Left cardiac atrium (tissue), 4 donors: ENCODE measurements at places on chromosomes 5 and 9.

- DNase-seq: no peak
Observed at GRCh38 chr9:75664597-75664996, 225.9 kb upstream of the PCSK5 start.

DNA sequence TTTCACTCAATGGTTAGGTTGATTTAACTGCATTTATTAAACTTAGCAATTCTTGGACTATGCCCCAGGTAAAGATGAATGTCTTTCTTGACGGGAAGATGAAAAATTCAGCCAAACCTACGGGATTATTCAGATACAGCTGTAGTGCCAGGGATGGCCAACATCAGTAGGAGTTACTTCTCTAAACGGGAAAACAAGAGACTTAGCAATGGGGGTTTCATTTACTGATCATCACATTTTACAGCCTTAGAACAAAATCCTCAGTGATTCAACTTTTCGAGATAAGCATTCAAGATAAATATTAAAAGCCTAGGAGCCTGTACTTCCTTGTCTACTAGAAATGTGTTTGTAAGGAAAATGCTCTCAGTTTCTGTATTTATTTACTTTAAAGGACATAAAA, 46.1 kb downstream of the S1PR3 start:
- DNase-seq: no peak

- DNase-seq: no peak
Observed at GRCh38 chr5:97276474-97277120, 93.5 kb upstream of the RIOK2 start.

GRCh38 chr5:91092859-91093783, 290.0 kb downstream of the ARRDC3 start:
- no peak for DNase-seq

GRCh38 chr5:100827481-100827889, 75.6 kb downstream of the ST8SIA4 start:
- DNase-seq: no peak

DNA sequence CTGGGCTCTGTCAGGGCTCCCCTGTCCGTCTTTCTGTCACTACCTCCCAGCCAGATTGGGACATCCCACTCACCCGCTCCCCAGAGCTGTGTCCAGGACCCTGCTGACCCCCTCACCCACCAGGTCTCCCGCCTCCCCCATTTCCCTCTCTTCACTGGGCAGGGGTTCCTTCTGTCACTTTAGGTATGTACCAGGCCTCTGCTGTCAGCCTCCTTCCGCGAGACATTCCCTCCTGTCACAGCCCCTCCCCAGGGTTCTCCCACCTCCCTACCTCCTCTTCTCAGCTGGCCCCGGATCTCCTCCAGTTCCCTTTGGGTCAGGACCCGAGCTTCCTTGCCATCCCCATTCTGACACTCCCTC, 488 bp downstream of the POLR1E start:
- no peak for DNase-seq

DNA sequence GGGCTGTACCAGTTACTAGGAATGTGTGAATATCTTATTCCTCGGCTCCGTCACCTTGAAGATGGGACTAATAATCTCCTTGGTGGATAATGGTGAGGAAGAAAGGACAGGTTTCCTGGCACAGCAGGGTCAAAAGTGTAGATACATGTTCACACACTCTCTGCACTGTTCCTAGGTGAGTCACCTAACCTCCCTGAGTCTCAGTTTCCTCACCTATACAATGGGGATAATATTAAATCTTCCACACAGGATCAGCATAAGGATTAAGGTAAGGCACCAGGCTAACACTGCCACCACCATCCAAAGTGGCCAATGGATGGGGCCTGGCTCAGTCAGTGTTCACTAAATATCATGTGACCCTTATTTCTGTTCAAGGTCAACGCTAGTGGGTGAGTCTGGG, 66.9 kb downstream of the PSMB7 start:
- no peak for DNase-seq

DNA sequence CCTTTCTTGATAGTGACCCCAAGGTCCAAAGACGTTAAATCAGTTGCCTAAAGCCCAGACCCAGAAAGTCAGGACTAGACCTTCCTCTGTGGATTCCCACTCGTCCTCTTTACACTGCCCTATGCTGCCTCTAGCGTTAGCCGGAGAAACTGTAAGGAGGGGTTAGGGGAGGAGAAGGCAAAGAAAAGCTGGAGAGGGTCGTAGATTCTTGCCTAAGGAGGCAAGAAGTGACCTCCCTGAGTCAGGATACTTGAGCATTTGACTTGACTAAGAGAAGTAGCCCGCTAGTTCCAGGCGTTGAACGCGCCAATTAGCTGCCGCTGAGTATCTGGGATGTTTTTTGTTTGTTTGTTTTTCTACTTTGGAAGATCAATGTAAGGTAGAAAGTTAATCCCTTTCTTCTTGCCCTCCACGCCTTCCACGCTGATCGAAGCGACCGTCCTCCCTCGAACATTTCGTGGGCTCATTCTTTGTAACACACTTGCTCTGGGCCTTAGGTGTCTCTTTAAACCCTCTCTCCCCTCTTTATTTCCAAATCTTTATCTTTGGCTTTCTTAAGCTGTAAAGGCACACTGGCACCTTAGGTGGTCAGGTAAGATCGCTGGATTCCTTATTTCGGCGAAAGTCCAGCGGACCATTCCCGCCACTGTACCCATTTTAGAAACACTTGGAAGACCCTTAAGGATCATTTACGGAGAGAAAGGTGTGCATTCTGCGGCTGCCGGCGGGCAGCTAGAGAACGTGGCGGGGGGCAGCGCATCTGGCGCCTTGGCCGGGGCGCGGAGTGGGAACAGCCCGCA, 5.1 kb upstream of the RGMB start:
- no peak for DNase-seq

GRCh38 chr5:146079695-146080373, 25.5 kb downstream of the PLAC8L1 start:
- DNase-seq: no peak

DNA sequence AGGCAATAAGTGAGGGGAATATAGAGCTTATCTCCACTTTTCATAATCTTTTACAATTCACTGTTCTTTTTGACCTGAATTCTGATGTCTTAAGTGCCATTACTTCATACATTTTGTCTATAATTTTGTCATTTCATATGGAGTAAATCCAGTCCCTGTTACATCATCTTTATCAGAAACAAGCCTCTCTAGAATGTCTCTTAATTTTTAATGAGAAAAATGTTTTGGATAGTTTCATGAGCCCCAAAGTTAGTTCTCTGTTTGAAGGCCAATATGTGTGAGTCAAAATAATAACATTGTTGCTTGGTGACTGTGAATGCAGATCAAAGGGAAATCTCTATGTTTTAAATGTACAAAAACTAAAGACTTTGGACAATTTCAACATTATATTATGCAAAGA, 329.6 kb upstream of the ARRDC3 start:
- DNase-seq: no peak

DNA sequence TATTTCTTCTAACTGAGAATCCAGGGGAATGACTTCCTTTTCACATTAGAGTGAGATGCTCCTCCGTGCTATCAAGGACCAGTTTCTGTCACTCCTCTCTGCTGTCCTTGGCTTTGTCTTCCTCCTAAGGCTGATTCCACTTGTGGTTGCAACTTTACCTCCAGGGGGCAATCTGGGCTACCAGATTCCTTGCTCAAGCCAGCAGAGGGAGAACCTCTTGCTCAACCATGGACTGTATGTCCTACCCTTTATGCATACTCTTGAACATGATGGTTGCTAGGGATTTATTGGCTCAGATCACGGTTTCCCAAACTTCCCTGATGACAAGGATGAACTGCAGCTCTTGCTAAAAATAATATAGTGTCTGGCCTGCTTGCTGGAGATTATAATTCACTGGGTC, 24.0 kb downstream of the NNT start:
- peak; percentile 30 for DNase-seq

GRCh38 chr5:177973066-177973635, 22.9 kb downstream of the PROP1 start:
- no peak for DNase-seq

DNA sequence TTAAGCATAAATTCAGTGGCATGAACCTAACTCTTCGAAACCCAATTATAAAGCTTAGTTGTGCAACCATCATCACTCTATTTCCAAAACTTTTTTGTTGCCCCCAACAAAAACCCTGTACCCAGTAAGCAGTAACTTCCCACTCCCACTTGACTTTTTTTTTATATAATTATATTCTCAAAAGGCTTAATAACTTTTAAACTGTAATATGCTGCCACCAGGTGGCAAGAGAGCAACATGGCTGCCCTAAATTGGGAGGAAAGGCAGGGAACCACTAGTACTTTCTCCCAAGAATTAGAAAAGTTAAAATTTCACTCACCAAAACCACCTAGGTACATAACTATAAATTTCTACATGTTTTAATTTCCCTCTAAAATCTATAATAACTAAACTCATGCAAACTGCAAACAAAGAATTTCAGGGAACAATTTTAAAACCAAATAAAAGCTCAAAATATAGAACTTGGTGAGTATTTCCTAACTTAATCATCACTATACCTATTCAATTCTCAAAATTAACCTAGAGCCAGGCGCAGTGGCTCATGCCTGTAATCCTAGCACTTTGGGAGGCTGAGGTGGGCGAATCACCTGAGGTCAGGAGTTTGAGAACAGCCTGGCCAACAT, 50.2 kb upstream of the RNF38 start:
- no peak for DNase-seq

DNA sequence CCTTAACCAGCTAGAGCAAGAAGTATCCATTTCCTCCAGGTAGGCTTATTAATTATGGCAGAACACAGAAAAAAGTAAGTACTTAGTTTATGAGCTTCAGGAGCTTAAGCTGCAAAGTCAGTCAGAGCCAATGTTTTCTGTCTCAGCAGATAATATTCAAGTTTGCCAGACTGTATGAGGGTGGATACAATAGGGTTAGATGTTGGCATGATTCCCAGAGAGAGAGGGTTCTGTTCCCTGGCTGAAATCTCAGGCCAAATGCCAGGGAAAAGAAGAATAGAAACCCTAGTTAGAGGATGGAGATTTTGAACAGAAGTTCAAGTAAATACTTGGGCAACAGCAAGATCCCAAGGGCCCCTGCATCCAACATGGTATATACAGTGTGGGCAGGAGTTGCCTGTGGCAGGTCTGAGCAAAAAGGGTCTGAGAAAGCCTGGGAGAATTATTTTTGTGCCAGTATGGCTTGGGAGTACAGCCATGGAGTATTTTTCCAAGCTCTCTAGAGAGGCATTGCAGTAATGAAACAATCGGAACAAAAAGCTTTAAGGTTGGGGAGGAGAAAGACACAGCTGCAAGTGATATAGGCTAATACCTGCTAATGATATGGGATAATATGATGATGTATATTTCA, 31.0 kb upstream of the ISOC1 start:
- DNase-seq: no peak

GRCh38 chr5:132238169-132238744, 10.6 kb upstream of the P4HA2 start:
- DNase-seq: peak; percentile 76

- peak; percentile 21 for DNase-seq
Observed at GRCh38 chr5:103624675-103625074, 62.1 kb upstream of the NUDT12 start.

DNA sequence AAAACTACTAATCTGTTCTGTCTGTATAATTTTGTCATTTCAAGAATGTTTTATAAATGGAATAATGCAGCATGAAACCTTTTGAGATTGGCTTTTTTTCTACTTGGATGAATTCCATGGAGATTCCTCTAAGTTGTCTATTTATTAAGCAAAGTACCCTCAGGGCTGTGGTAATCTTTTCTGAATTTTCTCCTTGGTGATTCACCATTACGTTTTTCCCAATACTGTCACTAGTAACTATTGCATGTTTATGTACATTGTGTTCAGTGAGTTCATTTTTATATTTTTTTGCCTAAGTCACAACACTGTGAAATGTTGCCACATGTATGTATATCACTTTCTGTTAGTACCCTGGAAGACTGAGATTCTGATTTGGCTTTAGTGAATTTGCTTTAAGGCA, 177.0 kb upstream of the GRIN3A start:
- DNase-seq: no peak

DNA sequence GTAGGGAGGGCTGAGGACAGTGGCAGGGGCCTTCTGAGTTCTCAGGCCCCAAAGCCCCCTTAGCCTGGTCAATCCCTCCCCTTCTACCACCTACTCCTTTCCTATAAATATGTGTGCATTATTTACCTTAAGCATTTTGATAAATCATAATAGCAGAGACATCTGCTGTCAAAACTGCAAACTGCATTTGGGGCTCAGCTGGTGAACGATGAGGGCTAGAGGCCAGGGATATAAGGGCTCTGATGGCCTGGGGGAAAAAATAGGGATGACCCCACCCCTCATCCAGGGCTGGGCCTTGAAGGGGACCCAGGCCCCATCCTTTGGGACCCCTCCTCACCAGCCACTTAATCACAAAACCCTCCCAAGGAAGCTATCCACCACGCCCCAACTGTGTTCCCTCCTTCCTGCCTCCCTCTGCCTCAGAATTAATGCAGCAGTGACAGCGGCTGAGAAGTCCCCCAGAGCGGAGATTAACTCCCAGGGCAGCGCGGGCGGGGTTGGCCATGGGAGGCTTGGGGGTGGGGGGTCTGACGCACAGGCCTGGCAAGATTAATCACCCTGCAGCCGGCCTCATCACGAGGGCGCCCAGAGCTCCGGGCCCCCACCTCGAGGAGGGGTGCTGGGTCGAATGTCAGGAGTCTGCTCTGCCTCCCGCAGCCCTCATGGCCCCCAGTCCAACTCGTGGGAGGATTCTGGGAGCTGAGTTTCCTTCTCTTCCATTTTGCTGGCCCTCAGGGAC, 42.1 kb downstream of the CXXC5 start:
- DNase-seq: peak; percentile 68

DNA sequence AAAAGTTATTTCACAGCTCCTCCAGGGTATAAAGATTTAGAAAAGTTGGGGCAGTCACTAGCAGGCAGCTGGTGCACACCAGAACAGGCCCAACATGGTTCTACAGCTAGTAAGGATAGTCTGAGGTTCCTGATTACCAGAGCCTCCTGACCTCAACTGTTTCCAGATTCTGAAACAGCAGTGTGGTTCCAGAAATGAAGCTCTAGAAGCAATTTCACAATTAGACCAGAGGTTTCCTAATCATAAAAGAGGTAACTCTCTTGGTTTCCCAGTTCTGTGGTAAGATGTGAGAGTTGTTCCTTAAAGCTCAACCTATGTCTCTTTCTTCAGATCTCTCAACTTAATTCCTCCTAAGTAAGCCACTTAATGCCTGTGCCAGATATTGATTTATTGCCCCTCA, 11.9 kb downstream of the AGTPBP1 start:
- no peak for DNase-seq

- no peak for DNase-seq
Observed at GRCh38 chr9:23606107-23606506, 219.9 kb downstream of the ELAVL2 start.

GRCh38 chr5:56917534-56917933, 8.1 kb downstream of the SETD9 start:
- DNase-seq: peak; percentile 32

DNA sequence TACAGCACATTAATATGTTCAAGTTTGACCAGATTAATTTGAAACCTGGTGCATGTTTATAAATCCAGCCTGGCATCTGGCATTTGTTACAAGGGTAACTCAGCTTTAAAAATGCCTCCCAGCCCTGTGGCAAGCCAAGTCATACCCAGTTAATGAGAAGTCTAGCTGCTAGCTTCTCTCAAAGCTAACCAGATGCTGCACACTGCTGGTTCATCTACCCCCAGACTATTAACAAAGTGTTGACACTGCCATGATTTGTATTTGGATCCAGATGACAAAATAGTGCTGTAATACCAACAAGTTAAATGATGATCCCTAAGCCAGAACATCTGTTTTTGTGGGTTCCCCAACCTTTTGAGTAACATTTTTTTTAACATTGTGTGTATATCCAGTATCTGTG, 573.7 kb upstream of the DAB2 start:
- DNase-seq: no peak

GRCh38 chr9:134031783-134032182, 6.5 kb downstream of the BRD3OS start:
- DNase-seq: no peak

- DNase-seq: no peak
Observed at GRCh38 chr5:30324083-30324482, 869.4 kb upstream of the CDH6 start.
